Omental fat pad (tissue), 4 donors: ENCODE measurements at places on chromosomes 16 and 17.

GRCh38 chr17:18004345-18004744 is 31.7 kb downstream of the DRC3 start:
- DNase-seq = no peak

- no peak for DNase-seq
Observed at GRCh38 chr16:61944004-61944403, 92.2 kb downstream of the CDH8 start.

GRCh38 chr16:67245674-67246080 is 1.6 kb downstream of the FHOD1 start:
- no peak for DNase-seq

GRCh38 chr16:72113616-72113945 is 19.9 kb downstream of the DHX38 start:
- DNase-seq = no peak

DNA sequence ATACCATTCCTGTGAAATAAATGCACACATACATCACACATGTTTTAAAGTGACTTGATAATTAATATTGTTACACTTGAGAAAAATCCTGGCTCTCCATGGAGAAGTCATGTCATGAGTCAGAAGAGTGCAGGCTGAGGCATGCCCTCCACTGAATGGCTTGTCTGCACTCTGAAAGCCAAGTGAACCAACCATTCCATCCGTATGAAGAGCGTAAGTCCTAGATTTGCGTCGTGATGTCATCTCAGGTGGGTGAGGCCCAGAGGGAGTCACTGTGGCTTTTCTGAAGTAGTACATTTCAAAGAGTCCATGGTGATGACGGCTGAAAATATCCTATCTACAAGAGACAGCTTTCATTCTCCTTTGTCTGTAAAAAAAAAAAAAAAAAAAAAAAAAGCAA is 83.5 kb upstream of the IRX5 start:
- DNase-seq = no peak

DNA sequence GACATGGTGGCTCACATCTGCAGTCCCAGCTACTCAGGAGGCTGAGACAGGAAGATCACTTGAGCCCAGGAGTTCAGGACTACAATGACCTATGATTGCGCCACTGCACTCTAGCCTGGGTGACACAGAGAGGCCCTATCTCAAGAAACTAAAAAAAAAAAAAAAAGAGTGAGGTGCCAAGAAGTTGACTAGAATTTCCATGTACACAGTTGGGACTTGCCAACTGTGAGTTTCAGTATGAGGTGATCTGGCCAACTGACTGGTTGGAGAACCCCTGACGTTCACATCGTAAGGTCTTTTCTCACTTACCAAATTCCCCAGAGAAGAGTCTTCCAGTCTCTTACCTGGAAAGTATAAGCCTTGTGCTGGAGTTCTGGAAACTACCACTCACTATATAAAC is 3.1 kb upstream of the MED11 start:
- no peak for DNase-seq

- no peak for DNase-seq
Observed at GRCh38 chr17:74070374-74070773, 133.1 kb upstream of the RPL38 start.

GRCh38 chr17:80427366-80428282 is 12.7 kb downstream of the ENDOV start:
- no peak for DNase-seq

GRCh38 chr17:16378636-16379282 is 2.1 kb upstream of the UBB start:
- no peak for DNase-seq

DNA sequence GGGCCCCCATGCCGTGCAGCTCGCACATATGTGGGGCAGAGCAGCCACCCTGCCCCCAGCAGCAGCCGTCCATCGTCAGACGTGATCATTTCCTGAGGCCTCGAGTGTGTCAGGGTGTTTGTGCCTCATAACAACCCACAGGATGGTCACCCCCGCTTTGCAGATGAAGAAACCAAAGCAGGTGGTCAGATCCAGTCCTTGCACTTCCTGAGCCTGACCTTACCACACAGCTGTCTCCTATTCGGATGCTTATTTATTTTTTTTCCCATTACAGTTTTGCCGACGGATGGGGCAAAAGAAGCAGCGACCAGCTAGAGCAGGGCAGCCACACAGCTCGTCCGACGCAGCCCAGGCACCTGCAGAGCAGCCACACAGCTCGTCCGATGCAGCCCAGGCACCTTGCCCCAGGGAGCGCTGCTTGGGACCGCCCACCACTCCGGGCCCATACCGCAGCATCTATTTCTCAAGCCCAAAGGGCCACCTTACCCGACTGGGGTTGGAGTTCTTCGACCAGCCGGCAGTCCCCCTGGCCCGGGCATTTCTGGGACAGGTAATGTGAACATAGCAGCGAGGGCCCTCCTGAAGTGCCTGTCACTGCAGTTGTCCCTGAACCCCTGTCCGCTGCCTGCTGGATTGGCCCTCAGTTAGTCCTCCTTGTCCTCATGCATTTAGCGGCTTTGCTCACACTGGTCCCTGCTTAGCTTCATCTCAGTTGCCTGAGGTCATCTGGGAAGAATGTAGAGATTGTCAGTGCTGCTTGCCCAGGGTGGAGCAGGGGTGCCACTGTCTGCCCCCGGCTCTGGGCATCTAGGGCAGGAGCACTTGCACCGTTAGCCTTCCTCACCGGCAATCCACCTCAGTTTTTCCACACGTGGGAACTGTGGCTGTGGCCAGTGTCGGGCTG is 1.4 kb downstream of the MPG start:
- no peak for DNase-seq

DNA sequence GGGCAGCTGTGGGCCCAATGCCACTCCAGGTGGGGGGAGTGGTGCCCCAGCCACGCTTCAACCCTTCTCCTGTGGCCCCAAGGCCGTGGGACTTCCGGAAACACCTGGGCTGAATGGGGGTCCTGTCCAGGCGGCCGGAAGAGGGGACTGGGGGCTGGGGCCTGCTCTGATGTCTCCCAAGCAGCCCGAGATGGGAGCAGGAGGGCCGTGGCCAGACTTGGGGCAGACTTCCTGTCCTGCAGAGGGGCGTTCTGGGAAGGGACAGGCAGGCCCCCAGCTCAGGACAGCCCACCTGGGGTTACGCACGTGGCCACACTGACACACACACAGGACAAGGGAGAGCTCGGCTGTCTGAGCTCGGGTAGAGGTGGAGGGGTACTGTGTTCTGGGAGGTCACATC is 5.1 kb downstream of the HSD3B7 start:
- DNase-seq = no peak

DNA sequence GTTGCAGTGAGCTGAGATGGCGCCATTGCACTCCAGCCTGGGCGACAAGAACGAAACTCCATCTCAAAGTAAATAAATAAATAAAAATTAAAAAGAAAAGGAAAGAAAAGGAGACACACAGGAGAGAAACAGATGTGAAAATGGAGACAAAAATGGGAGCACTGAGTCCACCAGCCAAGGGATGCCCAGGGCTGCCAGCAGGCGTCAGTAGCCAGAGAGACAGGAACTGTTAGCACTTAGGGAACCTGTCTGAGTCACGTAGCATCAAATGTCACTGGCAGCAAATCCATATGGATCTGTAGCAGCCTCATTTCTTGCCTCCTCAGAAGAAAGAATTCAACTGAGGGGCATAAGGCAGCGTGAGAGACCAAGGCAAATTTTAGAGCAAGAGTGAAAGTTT is 79.7 kb downstream of the CYLD start:
- DNase-seq = no peak

GRCh38 chr16:89170346-89171215 is 967 bp upstream of the CDH15 start:
- DNase-seq = no peak

DNA sequence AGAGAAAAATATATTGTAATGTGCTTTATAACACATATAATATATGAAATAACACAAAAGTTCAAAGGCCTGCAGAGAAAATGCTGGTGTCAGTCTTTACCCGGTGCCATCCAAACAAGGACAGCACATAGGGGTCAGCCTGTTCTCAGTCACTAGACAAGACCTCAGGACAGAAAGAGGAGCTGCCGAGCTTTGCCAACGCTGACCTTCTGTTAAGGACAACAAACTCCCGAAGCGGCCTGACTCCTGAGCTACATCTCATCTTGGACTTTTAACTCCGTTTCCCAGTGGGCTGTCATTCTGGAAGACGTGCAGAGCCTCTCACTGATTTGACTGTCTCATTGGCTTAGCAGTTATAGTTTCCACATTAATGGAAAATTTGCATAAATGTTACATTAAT is 6.9 kb downstream of the ELAC2 start:
- DNase-seq = no peak

- DNase-seq = no peak
Observed at GRCh38 chr17:41695954-41696757, 7.5 kb downstream of the EIF1 start.

DNA sequence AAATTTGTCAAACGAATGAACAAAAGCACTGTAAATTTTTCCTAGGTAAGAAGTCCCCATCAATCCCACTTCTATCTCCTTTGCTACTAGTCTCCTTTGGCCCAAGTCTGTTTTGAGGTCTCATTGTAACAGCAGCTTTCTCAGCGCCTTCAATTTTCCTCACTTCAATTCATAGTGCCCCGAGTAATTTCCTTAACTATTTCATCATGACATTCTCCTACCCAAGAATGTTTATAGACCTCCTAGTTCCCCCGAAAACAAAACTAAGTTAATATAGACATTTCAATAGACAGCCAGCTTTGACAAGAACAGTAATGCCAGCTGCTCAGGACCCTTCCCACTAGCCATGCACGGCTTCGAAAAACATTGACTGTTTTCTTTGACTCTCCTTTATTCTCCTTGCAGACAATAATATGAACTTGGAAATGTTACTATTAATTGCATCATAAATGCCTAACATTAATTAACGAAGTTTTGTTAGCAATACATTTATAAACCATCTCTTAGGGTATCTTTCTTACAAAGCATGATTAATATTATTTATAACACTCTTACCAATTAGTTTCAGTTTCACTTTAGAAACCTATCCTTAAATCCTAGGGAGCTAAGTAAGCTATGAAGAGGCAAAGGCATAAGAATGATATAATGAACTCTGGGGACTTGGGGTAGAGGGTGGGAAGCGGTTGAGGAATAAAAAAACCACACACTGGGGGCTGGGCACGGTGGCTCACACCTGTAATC is 22.8 kb downstream of the GLG1 start:
- no peak for DNase-seq

DNA sequence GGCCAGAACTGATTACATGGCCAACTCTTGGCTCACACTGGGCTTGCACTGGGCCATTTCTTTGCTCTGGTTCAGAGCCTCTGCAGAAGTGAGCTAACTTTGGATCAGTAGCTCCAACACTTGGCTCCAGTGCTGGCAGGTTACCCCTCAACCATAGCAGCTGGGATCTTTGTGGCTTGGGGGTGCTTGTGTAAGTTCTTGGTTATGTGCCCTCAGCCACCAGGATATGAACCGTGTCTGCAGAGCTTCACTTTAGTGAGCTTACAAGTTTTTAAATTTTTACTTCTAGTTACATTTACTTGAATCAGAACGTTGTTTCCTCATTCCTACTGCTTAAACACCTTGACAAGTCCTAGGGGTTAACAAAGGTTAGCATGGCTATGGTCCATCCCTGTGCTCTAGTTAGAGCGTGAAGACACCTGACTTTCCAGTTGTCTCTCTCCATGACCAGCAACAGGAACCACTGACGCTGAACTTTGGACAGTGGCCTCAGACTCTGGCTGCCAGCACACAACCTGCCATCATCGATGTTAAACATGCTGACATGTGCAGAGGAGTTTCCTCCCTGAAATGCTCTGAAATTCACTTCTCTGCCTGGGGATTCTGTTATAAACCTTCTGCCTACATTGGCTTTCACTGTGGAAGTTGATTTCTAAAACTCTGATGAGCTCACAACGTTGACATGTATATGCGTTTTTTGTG is 4.1 kb downstream of the PDF start:
- no peak for DNase-seq

DNA sequence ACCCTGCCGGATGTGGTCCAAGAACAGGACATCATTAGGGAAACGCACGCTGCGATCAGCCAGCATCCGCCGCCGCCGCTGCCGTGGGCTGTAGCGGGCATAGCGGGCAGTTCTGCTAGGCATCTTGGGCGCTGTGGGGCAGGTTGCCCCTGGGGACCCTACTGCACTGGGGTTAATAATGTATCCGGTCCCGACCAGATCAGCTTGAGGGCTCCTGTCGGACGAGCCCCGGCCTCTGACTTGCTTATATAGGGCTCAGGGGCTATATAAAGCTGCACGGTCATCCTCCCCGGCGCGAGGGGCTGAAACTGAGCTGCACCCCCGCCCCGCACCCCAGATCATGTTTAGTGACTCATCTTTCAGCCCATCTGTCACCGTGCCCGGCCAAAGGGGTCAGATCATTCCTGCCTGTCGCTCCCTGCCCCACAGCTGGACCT is at the start of gene PPP1R27:
Gene PPP1R27 (minus strand): TSS at position 220 of the 437 bp plus-strand sequence. CDS start 97 bp downstream, at position 123.
- DNase-seq = no peak

DNA sequence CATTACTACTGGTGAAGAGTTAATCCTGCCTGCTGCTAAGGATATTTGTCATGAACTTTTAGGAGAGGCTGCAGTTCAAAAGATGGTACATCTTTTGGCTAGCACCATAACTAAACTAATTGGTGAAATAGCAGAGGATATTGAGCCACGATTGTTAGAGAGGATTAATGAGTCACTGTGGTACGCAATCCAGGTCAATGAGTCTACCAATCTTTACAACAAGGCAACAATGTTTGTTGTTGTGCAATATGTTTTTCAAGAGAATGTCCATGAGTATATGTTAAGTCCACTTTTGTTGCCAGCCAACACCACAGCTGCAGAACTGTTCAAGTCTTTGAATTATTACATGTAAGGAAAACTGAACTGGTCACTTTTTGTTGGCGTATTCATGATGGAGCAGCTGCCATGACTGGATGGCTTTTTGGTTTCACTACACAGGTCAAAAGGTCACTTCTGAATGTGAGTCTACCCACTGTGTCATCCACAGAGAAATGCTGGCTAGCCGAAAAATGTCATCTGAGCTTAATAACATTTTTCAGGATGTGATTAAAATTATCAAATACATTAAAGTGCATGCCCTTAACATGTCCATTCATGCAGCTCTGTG is 402.6 kb upstream of the KIF2B start:
- no peak for DNase-seq

- DNase-seq = no peak
Observed at GRCh38 chr17:1104222-1104621, 75.6 kb downstream of the ABR start.

DNA sequence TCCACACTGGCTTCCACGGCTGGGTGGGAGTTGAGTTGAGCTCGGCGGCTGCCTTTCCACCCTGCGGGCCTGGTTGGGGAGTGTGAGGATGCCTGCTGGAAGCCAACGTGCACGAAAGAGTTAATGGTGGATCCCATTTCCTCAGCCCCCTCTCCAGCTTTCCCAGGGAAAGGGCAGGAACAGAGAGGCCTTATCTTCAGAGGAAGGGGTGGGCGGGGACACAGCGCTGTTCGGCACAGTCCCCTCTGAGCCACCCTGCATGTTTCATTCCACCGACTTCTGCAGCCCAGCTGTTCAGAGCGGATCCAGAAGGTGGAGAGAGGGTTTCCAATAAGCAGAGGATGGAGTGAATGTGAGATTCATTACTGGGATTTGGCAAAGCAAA is 295.3 kb downstream of the SEC14L1 start:
- no peak for DNase-seq

- DNase-seq = no peak
Observed at GRCh38 chr16:4886151-4886550, 38.9 kb downstream of the UBN1 start.

- no peak for DNase-seq
Observed at GRCh38 chr17:75475144-75475835, 18.9 kb downstream of the TMEM94 start.

- no peak for DNase-seq
Observed at GRCh38 chr16:68359398-68360191, 48.8 kb downstream of the PRMT7 start.
